ENCODE measurements at places on chromosomes 4 and X. TPM values are rescaled to one million over a fixed set of nuclear protein-coding genes. Genes with fewer than 3 reads are reported as not detected.
A peak's percentile ranks its signal among the peaks of the same experiment; 100 is the strongest.

- DNase-seq: no peak
Observed at GRCh38 chr4:67779631-67780030, 25.4 kb upstream of the GNRHR start.

DNA sequence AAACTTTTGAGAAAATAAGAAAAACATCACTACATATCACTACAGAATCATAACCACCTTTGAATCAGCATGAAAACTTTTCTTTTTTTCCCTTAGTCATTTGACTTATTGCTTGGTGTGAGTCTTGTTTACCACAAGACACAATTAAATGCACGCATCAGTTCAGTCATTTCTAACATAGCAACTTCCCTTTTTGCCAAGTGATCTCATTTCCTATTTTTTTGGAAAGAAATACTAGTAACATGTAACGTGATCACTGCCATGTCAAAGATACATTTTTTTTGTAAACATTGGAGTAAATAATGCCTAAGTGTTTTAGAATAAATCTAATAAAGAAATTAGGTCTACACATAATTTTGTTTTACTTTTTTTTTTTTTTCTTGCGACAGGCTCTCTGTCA lies 5.1 kb upstream of the CXCL8 start:
- DNase-seq: peak; percentile 36

DNA sequence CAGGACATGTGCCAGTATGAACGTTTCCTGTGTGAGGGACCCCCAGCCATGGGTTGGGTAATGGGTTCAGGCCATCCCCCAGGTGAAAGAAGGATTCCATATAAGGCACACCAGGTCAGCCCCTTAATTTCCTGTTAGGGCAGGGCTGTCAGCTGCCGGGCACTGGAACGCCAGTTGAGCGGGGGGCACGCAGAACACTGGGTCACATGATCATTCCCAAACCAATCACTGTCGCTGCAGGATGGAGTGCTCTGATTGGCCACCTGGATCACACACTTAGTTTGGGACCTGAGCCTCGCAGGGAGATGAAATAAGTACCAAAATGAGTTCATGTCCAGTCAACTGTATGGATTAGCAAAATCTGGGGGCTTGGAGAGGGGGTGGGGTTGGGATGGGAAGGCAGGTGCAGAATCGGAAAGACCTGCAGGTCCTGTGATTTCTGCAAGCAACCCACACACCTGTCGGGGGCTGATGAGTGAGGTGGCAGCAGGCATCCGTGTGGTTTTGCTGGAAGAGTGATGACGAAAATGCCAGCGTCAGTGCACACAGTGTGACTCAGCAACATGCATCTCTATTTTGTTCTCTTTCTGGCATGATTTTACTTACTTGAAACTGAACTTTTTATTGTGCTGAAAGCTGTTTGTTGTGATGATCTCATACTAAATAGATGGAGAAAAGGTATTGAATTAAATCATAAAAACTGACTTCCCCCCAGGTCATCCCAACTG lies 32.2 kb downstream of the RNF212 start:
- no peak for DNase-seq

GRCh38 chrX:111507933-111508332 lies 3.5 kb upstream of the SERTM2 start:
- no peak for DNase-seq

The UGT8 gene
- not detected for total RNA-seq
